ENCODE measurements at places on chromosomes 7 and 10.

GRCh38 chr7:1197997-1198625 lies 34.6 kb upstream of the UNCX start:
- no peak for DNase-seq

- no peak for DNase-seq
Observed at GRCh38 chr10:125146791-125147579, 13.4 kb downstream of the CTBP2 start.

DNA sequence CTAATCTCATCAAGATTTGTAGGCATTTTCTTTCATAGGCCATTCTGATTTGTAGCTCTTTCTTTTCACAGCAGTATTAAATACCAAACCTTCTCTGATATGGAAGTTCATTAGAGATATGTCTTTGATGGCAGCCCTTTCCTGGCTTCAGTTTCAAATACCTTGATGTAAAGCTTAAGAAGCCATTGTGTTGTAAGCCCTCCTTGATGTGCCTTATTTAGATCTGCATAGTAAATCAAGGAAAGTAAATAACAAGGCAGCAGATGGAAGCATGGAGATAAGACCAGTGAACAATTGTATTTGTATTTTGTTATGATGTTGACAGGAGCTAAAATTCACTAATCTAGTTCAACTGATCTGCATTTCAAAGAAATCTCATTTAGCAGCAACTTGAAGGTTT lies 234.9 kb upstream of the PPP1R3A start:
- DNase-seq: no peak

DNA sequence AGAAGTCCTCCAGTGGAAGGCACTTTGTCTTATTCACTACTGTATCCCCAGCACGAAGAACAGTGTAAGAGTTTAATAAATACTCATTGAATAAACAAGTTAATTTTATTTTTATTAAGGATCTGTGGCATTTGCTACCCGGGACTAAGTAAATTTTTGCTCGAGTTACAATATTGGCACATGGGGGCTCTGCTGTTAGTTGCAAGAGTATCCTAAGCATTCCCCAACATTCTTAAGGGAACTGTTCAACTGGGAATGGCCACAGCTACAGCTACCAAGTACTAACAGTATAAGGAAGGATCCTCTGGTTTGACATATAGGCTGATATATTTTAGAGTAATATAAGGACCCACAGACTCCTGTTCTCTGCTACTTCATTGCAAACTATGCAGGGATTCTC lies 8.7 kb upstream of the LRRTM3 start:
- no peak for DNase-seq

DNA sequence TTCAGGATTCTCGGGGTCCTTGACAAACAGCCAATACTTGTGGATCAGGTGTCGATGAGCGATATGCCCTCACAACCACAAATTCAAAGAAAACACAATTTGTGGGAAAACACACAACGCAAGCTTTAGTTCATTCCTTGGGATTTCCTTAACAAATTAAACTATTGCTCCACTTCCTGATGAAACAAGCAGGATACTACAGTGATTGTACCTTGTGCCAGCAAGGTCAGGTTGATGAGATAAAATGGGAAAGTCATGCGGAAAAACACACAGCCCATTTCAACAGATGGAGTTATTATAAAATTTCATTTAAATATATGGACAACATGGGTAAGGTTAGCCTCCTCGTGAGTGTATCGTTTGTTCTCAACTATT lies 8.8 kb upstream of the RHOBTB1 start:
- DNase-seq: no peak

- no peak for DNase-seq
Observed at GRCh38 chr10:46090258-46090812, 44.3 kb upstream of the MSMB start.

DNA sequence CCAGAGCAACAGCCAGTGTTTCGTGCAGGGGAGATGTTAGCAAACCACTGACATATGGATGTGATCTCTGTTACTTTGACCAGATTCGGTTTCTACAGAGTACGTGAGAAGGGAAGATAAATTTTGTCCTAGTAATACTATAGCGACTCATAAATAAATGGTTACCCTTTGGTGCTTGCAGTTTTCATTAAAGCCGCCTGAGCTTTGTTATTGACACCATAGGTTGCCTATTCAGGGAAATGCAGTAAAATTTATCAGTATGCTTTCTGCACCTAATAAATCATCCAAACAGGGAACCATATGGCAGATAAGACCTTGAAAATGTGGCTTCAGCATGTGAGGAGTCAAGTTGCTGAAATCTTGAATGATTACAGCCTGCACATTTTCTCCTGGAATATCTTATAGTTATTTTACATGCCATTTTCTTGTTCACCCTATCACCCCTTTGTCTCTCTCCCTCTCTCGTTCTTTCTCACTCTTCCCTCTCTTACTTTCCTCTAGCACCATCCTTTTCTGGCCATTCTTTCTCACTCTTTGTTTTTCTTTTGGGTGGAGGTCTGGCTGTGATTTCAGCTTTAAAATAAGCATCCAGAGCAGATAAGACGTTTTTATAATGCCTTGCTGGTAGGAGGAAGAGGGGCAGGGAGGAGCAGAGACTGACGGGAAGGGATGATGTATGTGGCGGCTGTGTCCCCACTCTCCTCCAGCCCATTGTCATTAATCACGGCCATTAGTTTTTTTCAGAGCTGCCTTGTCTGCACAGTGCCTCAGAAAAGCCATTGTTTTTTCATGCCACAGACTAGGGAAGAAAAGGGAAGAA lies 182.5 kb downstream of the LRMDA start:
- no peak for DNase-seq

DNA sequence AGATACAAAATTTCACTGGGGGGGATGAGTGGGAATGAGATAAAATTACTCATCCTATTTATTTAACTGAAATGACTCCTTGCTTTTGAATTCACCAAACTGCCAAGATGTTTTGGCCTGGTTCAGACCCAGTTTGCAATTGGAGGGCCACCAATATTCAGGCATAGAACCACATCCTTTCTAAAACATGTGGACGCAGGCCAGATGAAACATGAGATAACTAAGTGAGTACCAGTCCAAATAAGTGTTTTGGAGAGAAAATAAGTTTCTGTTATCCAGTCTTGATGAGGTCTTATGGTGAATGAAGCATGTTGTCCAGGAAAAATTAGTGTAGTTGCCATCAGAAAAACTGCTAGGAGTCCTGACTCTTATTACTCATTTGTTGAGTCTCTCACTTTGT lies 36.3 kb upstream of the PDK4 start:
- no peak for DNase-seq

DNA sequence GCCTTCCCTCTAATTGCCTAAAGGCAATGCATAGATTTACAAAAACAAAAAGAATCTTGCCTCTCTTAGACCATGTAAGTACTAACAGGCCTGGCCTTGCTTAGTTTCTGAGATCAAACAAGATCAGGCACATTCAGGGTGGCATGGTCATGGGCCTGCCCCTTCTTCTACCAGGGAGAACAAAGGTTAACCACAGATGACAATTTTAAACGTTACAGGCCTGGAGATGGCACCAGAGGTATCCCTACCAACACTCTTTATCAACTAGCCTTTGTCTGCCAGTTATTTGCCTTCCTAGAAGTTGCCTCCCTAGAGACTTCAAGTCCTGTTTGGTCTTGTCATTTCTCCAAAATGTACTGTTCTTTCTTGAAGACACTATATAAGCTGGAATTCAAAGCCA lies 252.6 kb downstream of the DOCK4 start:
- no peak for DNase-seq

- no peak for DNase-seq
Observed at GRCh38 chr7:133077394-133077793, 4.5 kb downstream of the CHCHD3 start.

- no peak for DNase-seq
Observed at GRCh38 chr10:35191523-35191922, 64.9 kb downstream of the CREM start.

DNA sequence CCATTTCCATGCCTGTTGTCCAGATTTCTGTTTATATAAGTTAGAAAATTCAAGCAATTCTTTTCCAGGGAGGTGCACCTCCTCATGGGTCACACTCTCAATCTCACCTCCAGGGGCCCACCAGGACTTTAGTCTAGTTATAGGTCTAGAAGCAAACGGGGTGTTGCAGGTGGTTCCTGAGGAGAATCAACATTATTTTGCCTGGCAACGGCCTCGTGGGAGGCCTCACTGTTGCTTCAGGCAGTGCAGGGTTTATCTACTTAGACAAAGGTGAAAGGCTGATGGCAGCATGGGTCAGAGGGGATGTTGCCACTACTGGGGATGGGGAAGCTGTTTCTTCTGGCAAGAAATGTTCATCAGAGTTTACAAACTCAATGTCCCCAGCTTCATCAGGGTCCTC lies 56.7 kb upstream of the LRRC18 start:
- no peak for DNase-seq

DNA sequence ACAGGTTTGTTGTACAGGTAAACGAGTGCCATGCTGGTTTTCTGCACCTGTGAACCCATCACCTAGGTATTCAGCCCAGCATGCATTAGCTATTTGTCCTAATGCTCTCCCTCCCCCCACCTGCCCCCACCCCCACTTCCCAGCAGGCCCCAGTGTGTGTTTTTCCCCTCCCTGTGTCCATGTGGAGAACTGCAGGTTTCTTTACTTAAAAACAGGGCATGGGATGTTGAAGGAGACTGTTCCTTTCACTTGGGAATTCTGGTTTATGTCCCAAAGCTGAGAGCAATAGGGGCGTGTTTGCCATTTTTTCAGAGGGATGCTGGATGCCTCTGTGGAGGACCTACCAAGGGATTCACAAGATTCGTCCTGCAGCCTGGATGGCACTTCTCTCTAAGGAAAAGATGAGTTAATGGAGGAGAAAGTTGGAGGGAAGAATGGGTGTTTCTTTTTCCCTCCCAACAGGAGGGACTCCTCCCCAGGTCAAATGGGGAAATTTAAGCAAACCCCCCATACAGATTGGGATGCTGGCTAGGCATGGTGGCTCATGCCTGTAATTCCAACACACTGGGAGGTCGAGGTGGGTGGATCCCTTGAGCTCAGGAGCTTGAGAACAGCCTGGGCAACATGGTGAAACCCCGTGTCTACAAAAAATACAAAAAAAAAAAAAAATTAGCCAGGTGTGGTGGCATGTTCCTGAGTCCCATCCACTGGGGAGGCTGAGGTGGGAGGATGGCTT lies 136.0 kb downstream of the GALNT17 start:
- DNase-seq: no peak

GRCh38 chr10:58087896-58088295 lies 179.8 kb downstream of the IPMK start:
- no peak for DNase-seq

- no peak for DNase-seq
Observed at GRCh38 chr7:106419455-106420182, 134.8 kb upstream of the NAMPT start.

- no peak for DNase-seq
Observed at GRCh38 chr10:92627845-92628480, 35.0 kb downstream of the KIF11 start.

- DNase-seq: no peak
Observed at GRCh38 chr7:41755096-41755495, 52.2 kb upstream of the INHBA start.

- DNase-seq: no peak
Observed at GRCh38 chr10:80194373-80195045, 10.8 kb downstream of the ANXA11 start.

DNA sequence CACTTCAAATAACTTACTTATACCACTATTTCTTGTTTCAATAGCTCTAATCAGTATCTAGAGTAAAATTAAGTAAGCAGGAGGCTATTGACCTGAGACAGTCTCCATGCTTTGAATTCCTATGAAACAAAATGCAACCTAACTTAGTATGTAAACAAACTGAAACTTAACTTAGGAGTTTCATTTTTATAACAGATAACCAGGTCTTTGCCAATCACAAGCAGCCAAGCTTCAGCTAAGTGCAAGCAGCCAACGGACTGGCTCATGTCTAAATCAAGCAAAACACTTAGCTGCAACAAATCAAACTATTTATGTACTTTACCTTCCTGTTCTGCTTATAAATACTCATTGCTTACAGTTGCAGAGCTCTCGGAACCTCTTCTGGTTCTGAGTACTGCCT lies 4.4 kb upstream of the GSTK1 start:
- no peak for DNase-seq

DNA sequence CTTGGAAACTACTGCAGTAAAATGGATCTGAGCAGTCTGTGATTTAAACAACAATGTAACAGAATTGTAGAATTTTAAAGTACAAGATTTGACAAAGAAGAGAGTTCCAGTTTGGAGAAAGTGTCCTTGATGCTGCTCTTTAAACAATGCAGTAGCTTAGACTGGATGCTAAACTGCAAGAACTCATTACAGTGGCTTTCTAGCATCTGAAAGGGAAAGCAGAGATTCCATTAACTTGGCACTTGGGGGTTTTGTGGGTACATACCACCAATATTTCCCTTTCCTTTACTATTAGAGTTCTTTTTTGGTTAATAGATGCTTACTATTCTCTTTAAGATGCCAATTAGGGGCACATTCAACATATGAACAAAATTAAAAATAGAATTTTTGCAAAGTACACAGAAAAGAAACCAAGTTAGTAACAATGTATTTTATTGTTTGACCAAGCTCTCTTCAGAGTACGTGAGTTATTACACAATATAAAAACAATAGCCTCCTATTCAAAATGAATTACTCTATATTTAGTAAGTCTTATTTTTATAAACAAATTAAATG lies 11.9 kb downstream of the PSTK start:
- no peak for DNase-seq

- peak; percentile 94 for DNase-seq
Observed at GRCh38 chr7:103296901-103297836, at the start of gene PMPCB. TSS of gene PMPCB (plus strand) at chr7:103297435. CDS start at chr7:103297460, 25 bp downstream.

- no peak for DNase-seq
Observed at GRCh38 chr10:77034240-77034639, 603.4 kb downstream of the KCNMA1 start.

- DNase-seq: no peak
Observed at GRCh38 chr10:74997163-74997562, 114.3 kb upstream of the SAMD8 start.

DNA sequence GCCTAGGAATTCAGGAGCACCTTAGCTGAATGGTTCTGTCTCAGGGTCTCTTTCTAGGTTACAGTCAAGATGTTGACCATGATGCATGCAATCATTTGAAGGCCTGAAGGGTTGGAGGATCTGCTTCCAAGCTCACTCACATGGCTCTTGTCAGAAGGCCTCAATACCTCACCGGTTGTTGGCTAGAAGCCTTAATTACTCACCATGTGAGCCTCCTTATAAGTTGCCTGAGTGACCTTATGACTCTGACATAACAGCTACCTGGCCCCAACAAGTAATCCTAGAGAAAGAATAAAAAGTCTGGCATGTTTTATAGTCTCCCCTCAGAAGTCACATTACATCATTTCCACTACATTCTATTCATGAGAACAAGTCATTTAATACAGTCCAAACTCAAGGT lies 3.4 kb upstream of the C1GALT1 start:
- no peak for DNase-seq

- no peak for DNase-seq
Observed at GRCh38 chr10:9305018-9305655, 1250.6 kb downstream of the GATA3 start.

DNA sequence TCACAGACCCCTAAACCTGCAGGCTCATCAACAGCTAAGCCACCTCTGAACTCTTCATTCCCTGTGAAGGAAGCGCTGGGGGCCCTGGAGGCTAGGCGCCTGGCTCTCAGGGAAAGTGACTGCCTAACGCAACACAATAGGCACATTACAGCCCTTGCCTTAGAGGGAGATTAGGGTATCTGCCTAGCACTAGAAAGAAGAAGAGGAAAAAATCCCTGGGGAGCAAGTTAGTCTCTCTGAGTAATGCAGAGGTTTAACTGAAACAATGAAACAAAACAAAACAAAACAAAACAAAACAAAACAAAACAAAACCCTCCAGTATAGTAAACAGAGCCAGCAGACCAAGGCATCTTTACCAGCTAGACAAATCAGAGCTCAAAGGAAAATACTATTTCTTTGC lies 2.6 kb downstream of the ZNF777 start:
- DNase-seq: no peak

- DNase-seq: no peak
Observed at GRCh38 chr10:50972591-50972990, 87.2 kb upstream of the A1CF start.
